Activated CD4-positive, CD25-positive, alpha-beta regulatory T cell treated with anti-CD3 and anti-CD28 coated beads, Interleukin-2, amount 50 U/mL, for 24 hours (primary cell): ENCODE measurements at places on chromosomes 12 and 14.

DNA sequence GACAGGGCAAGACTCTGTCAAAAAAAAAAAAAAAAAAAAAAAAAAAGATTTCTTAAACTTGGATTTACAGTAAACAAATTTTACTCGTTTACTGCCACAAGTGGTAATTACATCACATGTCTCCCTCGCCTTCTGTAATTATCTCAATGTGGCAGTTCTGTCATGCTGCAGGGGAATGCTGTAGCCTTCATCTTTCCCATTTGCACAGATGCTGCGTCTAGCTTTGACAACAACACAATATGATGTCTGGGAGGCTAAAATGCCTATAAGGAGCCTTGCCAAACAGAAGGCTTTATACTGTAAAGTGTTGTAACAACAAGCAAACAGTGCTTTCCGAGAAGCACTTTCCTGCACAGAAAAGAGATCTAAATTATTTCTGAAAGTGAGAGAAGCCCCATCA is 48.7 kb downstream of the ESR2 start:
- ATAC-seq: no peak

DNA sequence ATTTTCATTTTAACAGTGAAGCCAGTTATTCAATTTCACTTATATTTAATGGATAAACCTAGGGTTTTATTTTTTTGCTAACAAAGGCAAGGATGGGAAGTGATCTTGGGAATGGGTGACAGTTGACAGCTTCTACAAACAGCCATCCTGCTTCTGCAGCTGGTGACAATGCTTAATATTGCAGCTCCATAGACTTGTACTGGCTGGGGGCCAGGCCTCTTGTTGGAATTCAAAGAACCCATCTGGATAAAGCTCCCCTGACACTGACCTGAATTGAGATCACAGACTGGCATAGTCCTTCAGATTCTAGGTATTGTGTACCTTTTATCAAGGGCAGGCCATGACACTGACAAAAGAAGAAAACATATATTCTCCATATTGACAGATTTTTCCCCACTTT is 664.6 kb upstream of the FOXG1 start:
- ATAC-seq: no peak

DNA sequence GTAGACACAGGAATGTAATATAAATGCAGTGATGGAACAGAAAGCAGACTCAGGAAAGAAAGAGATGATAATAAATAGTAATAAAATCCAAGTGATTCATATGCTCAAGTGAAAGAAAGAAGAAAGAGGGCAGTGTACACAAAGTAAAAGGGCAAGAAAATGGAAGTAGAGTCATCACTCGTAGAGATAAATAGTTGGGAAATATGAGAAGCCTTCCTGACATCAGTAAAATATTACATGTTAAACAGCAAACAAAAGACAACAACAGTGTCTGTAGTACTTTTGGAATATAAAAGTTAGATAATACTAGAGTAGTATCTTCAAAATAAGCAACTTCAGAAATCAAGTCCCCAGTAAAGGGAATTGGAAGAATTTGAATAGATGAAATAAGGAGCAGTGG is 412.3 kb downstream of the RAD51B start:
- no peak for ATAC-seq

- ATAC-seq: peak; percentile 62
Measured at GRCh38 chr14:22994762-22995275, 12.5 kb upstream of the AJUBA start.

GRCh38 chr14:100896369-100897060 is 7.0 kb downstream of the RTL1 start:
- no peak for ATAC-seq

DNA sequence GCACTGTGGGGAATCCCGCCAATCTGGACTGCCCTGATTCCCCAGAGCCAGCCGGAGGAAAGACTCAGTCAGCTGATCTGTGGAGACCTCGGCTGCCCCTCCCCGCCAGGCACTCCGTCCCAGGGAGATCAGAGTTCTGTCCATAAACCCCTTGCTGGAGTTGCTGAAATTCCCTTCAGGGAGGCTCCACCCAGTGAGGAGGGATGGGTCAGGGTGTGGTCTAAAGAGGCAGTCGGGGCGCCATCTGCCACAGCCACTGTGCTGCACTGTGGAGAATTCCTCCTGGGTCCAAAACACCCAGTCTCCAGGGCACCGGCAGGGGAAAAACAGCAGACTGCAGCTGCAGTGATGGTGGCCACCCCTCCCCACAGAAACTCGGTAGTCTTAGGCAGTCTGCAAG is 1922.3 kb upstream of the FLRT2 start:
- no peak for ATAC-seq

- no peak for ATAC-seq
Measured at GRCh38 chr12:130978785-130979184, 25.1 kb downstream of the ADGRD1 start.

- ATAC-seq: no peak
Measured at GRCh38 chr14:94890785-94891184, 120.9 kb upstream of the GSC start.

DNA sequence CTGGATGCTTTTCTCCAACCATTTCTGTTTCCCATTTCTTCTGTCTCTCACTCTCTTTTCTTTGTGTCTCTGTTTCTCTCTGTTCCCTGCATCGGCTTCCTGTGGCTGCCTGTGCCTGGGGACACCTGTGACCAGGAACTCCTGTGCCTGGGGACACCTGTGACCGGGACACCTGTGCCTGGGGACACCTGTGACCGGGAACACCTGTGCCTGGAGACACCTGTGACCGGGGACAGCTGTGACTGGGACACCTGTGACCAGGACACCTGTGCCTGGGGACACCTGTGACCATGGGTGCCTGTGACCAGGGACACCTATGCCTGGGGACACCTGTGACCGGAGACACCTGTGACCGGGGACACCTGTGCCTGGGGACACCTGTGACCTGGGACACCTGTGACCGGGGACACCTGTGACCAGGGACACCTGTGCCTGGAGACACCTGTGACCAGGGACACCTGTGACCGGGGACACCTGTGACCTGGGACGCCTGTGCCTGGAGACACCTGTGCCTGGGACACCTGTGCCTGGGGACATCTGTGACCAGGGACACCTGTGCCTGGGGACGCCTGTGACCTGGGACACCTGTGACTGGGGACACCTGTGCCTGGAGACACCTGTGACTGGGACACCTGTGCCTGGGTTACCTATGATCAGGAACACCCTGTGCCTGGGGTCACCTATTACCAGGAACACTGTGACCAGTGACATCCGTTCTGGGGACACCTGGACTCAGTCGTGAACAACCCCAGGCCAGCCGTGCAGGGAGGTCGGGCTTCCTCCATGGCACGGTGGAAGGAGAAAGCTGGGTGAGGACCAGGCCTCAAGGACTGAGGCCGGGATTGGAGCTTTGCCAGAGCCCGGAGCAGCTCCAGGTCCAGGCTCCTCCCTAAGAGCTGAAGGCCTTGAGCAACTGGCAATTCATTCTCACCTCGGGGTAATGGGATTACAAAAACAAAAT is 23.4 kb upstream of the FBRSL1 start:
- ATAC-seq: no peak

GRCh38 chr14:106459971-106460730 is 933.8 kb downstream of the TMEM121 start:
- peak; percentile 70 for ATAC-seq

DNA sequence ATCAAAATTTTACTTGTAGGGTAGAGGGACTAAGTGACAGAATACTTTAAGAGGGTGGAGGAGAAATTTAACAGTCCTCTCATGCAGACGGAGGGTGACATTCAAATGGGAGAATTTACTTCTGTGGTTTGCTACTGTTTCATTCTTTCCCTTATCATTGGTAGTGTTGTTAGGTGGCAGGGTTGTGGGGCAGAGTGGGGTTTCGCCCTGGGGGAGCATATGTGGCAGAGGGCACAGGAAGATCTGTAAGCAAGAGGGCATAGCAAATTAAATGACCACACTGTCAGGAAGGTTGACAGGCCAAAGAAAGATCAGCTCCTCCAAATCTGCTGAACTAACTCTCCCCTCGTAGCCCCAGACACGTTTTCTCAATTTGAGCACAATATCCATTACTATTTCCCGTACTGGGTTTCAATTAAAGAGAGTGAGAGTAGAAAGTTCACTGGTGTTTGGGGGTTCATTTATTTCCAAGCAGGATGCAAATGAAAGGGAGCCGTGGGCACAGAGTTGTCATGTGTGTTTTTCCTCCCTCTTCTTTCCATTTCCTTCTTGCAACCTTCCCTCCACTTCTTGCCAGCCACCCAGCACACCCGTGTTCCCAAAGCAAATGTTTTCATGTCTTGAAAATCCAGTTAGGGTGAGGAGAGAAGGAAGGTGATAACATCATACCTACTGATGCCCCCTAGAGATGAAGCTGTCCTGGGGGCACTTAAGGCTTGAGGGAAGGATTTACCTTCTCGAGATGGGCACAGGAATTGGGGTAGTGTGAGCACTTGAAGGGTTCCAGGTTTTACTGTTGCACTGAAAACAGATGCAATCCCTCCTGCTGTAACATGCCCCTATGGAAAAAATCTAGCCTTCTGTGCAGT is 6.5 kb upstream of the TBX3 start:
- no peak for ATAC-seq

- ATAC-seq: no peak
Measured at GRCh38 chr12:131141514-131141913, 187.8 kb downstream of the ADGRD1 start.

DNA sequence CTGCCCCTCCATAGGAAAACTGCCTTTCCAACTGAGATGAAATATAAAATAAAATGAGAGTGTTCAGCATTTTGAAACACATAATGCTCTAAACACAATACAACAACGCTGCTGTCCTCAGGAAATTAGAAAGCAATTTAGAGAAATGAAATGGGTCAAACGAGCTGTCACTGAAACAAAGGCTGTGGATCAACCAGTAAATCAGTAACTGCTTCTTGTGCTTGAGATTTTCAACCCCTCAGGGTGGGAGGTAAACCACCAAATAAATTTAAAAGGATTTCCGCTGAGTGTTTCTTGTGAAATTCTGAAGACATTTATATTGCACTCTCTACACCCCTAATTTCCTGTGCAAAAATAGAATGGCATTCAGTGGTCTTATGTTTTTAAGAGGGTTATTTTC is 657.1 kb upstream of the SEL1L start:
- no peak for ATAC-seq

GRCh38 chr12:44847888-44848702 is 28.0 kb downstream of the NELL2 start:
- peak; percentile 90 for ATAC-seq

DNA sequence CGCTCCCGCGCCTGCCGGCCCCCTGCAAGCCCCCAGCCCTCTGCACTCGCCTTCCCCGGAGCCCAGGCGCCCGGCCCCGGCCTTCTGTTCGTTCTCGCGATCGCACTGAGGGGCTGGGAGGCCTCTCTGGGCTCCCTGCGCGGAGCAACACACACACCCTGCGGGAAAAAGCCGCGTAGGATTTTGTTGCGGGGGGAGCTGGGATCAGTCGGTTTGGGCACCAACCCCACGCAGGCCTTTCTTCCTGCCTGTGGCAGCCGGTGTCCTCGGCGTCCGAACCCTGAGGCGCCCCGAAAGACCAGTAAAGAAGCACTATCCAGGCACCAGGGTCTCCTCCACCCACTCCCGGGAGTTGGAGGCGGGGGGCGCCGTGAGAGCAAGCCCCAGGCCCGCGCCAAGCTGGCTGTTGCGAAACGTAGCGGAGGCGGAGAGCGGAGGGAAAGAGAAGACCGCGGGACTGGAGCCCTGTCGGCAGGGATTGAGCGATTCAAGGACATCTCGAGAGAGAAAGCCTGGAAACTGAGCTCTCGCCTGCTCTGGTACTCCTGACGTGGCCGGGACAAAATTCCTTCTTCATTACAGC is 1.9 kb upstream of the HOXC5 start:
- no peak for ATAC-seq

GRCh38 chr12:113861708-113862312 is 104.3 kb downstream of the RBM19 start:
- no peak for ATAC-seq

DNA sequence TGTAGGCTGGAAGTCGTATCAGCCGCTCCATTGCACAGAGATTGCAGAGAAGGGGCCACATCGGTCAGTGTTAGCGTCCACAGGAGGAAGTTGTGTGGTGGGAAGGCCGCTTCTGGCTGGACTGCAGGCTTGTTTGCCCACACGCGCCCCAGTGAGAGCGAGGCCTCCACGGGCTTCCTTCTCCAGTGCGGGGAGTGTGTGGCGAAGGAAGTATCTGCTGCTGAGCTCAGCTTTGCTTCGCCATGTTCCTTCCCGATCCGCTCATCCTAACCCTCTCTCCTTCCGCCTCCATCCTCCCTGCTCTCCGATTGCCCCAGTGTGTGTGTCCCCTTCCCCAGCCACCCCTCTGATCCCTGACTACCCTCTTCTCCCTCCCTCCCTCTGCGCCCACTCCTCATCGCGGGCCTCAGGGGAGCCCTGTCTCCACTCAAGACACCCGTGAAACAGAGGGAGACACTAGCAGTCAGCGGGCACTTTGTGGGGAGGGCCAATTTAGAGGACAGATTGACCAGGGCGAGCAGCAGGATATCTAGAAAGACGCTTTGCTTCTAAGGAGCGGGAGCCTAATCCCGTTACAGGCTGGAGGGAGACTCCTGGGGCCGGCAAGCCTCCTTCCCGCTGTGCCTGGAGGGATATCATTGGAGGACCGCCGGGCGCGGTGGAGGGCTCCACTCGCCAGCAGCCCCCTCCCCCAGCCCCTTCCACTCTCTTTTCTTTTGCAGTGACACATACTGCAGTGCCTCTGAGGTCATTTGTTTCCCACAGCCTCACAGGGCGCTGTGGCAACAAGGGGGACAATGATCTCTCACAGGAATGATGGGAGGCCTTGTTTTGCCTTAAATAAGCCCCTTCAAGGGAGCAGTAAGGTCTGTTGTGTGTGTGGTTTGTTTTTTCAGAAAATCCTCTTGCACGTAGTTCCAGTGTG is 428.8 kb downstream of the ZFP36L1 start:
- no peak for ATAC-seq

- ATAC-seq: no peak
Measured at GRCh38 chr12:6093764-6094163, 30.7 kb downstream of the VWF start.
